ENCODE measurements at places on chromosomes 7 and 10.
A peak's percentile ranks its signal among the peaks of the same experiment; 100 is the strongest.

DNA sequence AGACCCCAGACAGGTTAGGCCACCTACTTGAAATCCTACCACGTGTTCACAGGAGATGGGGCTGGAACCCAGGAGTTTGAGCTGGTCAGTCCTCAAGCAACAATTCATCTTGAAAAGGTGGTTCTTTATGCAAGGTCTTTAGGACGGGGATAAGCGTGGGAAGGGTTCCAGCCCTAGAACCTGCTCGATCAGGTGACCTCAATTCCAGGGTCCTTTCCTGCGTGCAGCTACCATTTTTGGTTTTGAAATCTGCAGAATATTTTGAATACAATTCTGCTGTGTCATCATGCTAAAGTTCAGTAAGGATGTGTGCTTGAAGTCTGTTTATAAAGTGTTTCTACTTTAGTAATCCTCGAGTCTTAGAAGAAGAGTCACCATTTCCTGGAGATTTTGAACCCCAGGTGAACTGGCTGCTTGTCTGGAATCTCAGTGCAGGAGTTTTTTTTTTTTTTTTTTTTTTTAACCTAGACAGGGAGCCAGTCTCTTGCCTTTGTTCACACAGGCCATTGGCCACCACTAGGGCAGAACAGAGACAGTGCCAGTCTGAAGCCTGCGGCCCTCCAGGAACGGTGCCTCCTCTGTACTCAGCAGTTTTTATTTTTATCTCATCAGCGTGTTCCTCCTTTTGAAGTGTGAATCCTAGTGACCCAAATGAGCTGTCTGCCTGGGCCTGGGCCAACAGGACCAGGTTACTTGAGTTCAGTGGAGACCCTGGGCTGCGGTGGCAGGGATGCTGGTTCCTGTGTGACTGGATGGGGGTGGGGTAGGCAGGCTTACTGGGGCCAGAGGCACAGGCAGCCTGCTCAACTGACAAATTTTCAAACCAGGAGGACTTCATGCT lies 54.6 kb downstream of the EEPD1 start:
- DNase-seq, result peak; percentile 25

DNA sequence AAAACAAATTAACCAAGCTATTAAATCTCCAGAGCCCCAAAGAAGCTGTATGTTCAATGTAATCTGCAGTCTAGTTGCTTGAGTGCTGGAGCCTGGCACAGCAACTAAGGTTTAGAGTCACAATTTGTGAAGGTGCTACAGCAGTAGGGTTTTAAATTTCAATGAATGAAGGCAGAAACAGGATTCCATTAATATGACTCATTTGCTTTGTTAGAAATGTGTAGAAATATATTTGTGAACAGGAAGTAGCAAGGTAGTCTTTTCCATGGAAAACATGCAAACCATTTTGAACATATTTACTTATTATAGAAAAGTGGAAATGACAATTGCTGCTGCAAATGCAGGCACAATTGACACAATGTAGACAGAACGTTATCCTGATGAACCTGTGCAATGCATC lies 149.0 kb upstream of the STEAP4 start:
- DNase-seq, result no peak

GRCh38 chr10:112915590-112916572 lies 34.2 kb upstream of the TCF7L2 start:
- DNase-seq, result no peak

DNA sequence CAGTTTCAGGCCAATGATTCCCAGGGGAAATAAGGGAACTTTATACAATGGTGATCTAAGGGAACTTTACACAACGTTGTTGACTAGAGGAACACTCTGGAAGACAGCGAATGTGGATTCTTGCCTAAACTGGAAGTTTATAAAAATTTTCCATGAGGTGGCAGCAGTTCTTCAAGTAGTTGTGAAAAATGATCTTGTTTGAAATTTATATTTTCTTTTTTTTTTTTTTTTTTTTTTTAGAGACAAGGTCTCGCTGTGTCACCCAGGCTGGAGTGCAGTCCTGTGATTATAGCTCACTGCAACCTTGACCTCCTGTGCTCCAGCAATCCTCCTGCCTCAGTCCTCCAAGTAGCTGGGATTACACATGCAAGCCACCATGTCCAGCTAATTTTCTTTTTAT lies 32.1 kb upstream of the GTF2I start:
- no peak for DNase-seq

GRCh38 chr7:94618126-94618525 lies 37.8 kb downstream of the SGCE start:
- DNase-seq, result no peak

DNA sequence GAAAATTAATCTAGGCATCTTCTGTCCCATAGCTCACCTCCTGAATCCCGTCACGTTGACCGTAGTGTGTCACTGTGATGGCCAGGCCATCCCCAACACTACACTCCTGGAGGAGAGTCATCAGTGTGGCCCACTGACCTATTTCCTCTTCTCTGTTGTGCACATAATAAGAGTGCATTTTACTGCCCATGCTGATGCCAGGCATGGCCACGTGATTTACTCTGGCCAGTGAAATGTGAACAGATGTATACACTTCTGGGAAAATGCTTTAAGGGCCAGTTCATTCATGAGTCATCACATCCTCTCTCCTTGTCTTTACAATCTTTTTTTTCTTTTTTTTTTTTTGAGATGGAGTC lies 101.9 kb upstream of the PIP4K2A start:
- peak; percentile 37 for DNase-seq
